ENCODE measurements at places on chromosomes 2 and 18.

- DNase-seq = no peak
Measured at GRCh38 chr18:9735238-9735637, 27.1 kb downstream of the RAB31 start.

DNA sequence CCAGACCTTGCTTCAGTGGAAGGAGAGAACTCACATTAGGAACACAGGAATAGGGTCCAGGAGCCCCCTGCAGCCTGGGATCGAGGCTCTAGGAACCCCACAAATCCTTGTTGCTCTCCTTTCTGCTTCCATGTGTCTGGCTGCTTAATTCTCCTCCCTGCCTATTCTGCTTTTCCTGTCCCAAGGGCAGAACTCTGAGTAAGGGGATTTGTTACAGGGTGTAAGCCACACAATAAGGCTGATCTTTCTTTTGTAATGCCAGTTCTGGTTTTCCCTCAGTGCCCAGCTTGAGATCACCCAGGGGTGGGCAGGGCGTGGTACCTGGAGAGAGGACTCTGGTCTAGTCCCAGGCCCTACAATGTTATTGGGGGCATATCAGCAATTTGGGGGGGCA lies 119.6 kb upstream of the MGAT5 start:
- DNase-seq = no peak

DNA sequence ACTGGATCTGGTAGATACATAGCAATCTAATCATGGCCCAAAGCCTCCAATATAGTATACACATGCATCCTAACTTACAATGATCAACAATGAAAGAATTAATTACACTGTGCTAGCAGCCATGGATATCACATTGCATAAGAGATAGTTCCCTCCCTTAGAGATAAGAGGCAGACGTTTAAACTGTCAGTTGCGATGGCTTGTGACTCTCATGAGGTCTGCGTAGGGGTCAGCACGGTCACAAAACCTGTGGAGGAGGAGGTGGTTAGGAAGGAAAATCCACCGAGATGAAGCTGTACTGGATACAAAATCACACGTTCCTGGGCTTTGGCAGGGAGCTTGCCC lies 800 bp upstream of the RALB start:
- no peak for DNase-seq

- no peak for DNase-seq
Measured at GRCh38 chr18:21463718-21464117, 136.8 kb downstream of the ESCO1 start.

DNA sequence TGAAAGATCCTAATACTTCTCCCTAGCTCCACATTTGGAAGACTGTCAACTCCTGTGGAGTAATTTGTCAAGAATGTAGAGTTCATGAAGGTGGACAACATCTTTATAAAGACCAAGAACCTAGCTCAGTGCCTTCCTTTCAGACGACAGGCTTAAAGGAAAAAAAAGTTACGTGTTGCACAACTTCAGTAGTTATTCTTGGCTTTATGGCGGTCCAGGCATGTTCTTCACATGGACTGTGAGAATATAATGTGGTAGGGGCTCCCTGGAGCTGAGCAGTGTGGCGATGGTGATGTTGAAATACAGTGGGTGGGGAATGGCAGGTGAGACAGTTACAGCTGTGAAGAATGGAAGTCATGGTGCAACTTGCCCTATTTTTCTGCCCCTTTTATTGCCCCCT lies 3.9 kb downstream of the TAF1B start:
- no peak for DNase-seq

DNA sequence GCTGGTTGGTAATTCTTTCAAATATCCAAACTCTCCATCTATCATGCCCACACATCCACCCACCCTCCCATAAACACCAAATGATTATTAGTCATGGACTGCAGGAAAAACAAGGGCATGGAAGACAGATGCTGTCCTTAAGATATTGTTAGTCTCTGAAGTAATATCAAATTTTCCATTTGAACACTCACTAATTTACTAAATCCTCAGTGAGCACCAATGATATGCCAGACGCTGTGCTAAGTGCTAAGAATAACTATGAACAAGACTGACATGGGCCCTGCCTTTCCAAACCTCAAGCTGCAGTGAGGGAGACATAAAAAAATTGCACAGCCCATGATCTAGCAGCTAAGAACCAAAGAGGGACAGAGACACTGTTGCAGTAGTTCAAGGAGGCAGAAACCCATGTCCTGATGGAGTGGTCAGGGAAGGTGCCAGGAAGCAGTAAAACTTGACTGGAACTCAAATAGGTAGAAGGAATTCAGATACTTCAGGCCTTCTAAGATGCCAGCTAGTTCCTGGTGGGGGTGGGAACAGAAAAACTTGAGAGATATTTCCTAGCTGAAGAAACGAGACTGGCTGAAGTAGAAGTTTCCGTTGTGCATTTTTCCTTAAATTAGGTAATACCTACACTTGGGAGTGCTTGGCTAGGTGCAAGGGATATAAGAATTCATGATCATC lies 182.1 kb downstream of the OSR1 start:
- no peak for DNase-seq

DNA sequence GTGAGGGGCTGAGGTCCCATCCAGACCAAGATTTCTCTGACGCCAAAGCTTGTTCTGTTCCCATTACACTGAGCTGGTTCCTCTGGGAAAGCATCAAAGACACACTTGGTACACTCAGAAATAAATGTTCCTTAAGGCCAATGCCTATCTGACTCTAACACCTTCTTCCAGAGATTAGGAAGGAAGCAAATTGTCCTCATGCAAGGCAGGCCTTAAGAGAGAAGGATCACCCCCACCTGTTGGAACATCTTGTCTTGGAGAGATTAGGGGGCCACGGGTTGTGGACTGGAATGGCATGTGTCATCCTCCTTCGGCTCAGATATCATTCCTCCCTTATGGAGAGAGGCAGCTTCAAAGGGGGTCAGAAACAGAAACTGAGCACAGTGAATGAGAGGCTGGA lies 100.2 kb downstream of the ANKRD44 start:
- no peak for DNase-seq

DNA sequence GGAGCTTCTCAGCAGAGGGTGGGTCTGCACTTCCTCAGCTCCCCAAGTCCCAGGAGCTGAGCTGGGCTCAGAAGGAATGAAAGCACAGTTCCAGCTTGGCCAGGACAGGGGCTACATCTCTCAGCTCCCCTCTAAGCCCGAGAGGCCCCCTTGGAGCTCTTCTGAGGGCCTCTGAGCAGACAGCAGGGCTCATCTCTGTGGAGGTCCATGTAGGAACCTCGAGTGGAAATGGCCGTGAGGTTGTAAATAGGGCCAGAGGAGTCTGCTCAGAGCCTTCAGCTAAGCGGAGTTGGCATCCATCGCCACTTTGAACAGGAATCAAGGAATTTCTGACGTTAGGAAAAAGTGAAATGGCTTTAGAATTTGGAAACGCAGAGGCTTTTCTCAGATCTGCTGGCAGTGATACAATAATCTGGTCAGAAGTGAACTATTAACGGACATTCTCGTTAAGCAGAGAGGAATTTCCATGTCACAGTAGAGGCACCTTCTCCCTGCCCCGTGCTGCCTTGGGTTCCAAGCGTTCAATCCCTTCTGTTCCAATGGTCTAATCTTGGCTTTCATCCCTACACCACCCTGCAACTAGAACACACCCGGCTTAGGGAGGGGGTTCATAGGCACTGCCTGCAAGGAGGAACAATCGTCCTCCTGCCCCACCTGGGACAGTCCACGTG lies 213.9 kb downstream of the NDUFA10 start:
- no peak for DNase-seq

- DNase-seq = no peak
Measured at GRCh38 chr2:20304411-20304810, 46.2 kb downstream of the PUM2 start.

DNA sequence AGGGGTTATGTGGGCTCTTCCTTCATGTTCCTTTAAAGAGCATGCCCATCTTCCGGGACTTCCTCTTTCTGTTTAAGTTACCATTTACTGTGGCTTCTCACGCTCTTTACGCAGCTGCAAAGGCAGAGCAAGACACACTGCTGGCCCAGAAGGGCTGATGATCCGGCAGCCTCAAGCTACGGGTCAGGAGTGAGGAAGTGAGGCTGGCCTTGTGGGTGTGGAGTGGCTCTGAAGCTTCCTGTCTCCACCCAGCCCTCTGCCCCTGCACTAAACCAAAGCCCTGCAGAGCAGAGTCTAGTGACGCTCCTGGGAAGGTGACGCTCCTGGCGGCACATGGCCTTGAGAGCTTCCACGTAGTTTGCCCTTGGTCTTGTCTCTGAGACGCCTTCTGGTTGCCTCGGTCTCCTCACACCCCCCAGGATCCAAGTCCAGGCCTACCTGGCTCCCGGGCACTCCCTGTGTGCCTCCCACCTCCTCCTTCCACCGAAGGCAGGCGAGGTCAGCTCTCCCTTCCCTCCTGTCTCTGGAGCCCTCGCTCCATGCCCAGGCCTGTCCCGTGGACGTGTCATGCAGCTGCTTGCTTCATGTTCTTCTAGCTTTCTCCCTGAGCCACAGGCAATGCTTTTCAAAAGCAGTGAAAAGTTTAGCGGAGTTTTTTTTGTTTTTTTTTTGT lies 50.3 kb downstream of the ARL4C start:
- DNase-seq = no peak

DNA sequence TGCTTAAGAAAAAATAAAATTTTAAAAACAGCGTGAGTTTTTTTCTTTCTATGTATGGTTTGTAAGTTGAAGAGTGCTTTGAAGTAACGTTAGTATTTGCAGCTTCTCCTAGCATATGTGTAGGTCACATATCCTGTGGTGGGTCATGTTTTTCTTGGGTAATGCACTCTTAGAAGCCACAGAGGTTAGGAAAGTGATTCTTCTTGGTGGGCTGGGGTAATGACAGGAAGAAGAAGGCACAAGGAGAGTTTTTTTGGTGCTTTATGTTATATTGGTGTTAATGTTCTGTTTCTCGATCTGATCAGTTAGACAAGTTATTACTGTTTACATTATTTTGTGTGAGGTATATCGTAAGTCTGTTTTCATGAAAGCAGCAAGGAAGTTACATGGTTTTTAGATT lies 109.0 kb downstream of the ICA1L start:
- no peak for DNase-seq

All from glomerular endothelial cell (primary cell).